ENCODE measurements at places on chromosomes 5 and 9. TPM values are rescaled to one million over a fixed set of nuclear protein-coding genes. Genes with fewer than 3 reads are reported as not detected.

The JMY gene
- total RNA-seq, result 14.2 TPM

The ANGPTL2 gene
- 1.5 TPM for total RNA-seq

The ECSCR gene
- total RNA-seq, result not detected

The CDX1 gene
- total RNA-seq, result not detected

DNA sequence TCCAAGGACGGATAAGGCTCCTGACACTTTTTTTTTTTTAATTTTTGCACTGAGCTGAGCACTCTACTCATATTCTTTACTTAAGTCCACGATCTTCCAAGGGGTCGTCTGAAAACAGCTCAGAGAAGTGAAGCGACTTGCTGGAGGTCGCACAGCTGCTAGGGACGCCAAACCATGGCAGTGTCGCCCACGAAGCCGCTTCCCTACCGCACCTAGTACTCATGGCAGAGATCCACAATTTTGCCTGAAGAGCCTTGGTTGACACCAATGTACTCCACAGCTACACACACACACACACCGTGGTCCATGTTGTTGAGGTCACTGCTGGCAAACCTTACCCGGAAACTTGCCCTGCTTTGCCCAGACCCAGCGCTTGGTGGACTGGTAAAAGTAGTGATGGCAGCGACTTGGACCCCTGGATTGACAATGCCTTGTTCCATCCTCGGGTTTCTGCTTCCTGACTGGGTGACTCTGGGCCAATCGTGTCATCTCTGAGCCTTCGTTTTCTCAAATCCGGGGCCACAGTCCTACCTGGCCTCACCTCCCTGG lies 521 bp upstream of the SLIT3 start:
- DNase-seq, result no peak

DNA sequence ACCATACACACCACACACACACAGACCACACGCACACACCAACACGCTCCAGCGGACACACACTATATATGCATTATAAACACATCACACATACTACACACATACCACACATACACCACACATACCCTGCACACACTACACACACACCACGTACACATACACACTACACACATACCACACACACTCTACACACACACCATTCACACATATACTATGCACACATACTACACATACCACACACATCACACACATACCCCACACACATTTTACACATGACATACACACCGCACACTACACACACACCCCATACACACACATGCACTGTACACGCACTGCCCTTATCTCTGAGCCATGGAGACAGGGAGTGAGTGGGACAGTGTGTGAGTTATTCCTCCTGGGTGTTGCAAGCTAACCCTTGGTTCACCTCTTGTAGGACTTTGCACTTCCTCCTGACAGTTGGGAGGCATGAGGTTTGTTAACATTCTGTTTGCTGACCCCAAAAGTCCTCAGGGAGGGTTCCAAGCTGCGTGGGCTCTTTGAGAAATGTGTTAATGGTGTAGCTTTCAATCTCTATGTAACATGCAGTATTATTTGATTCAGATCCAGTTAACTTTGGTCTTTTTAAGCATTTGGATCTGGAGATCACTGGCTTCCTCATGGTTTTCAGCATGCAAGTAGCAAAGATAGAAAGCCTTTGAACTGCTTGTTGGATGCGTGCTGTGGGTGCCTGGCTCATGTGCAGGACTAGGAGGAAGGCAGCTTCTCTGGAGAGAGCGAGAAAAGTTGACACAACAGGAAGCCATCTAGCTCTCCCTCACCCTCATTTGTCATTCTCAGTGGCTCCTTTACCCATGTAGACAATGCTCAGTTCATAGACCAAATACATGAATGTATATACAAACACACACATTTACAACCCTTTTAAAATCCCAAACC lies 13.7 kb downstream of the IL31RA start:
- DNase-seq, result no peak

All from mammary epithelial cell (primary cell).